ENCODE measurements at places on chromosomes 3 and 15.

DNA sequence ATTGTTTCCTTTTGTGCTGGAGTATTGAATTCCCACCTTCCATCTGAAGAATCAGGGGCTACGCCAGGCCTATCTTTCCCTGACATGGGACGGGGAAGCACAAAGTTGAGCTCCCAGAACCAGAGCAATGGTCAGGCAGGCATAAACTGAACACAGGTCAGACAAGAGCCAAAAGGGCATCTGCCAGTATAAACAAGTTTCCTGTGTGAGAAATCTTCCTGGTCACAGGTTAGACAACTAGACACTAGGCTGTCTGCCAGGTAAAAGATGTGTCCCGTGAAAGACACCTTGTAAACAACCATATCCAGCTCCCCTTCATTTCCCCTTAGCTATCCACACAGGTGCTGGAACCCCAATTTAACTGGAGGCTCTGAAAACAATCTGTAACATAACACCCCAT lies 44.0 kb upstream of the CD96 start:
- no peak for DNase-seq

DNA sequence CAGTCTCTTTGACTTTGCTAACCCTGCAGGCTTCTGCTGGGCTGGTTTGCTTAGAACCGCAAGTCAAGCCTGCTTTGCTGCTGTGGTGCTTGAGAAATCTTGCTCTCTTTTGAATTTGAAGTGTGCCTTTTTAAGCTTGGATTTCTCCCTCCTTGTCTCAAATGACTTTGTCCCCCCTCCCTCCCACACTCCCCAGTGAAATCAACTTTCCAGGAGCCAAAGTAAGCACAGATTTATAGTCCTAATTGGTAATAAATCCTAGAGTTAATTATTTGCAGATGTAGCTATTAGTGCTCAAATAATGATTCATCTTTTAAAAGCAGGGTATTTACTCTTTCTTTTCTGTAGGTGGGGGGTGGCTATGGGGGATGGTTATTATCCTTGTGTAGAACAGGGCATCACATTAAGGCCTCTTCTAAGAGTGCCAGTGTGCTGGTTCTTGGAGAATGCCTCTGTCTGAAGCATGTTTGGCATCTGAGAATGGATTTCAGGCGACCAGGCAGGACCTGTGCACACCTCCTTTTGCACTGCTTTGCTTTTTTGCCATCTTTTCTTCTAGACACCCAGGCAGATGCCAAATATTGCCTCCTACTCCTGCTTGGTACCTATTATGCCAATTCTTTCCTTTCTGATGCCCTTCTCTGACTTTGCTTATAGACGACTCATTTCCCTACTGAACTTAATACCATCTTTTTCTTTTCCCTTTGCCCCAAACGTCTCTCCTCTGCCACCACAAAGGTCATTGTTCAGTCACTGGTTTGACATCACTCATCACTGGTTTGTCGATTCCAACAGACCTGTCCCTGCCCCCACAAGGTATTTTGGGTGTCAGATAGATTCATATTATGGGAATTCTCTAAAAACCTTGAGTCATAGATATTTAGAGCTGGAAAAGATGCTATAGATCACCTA lies 50.7 kb downstream of the CLDN11 start:
- DNase-seq: no peak

GRCh38 chr15:48393645-48394506 lies 62.6 kb downstream of the DUT start:
- DNase-seq: no peak

GRCh38 chr3:79973482-79973881 lies 205.7 kb upstream of the ROBO1 start:
- DNase-seq: no peak

DNA sequence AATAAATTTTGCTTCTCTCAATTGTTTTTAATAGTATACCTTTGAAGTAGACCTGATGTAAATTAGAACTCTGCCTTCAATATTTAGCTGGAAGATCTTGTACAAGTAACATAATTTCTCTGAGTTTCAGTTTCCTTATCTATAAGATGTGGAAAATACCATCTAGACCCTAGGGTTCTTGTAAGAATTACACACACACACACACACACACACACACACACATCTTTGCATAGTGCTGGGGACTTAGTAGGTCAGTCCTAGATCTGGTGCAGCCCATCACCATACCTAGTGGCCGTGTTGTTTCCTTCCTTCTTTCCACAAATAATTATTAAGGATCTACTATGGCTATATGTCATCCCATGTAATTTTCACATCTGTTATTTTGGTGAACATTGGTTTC lies 11.0 kb downstream of the TRAT1 start:
- DNase-seq: no peak

GRCh38 chr3:160927620-160928019 lies 171.6 kb downstream of the PPM1L start:
- DNase-seq: no peak

- no peak for DNase-seq
These were observed 195.5 kb upstream of the MBNL1 start for GRCh38 chr3:152073267-152073666.

DNA sequence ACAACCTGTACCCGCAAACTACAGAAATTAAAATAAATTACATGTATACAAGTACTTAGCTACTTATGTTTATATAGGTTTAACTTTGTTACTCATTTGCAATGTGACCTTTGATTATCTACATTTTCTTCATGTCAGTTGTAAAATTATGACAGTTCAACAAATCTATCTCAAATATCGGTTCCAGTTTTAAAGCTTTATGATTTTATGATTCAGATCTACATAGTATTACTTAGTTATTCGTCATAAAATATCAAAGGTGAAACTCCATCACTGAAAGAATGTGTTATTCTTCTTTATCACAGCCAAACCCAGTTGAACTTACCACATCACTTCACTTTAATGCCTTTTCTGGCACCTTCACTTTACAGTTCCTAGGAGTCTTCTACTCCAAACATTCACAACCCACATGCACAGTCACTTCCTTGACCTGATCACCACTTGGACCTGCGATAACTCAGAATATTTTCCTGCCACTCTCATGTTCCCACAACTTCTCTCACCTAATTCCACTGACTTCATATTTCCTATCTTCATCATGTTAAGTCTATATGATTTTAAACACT lies 47.2 kb downstream of the SLITRK3 start:
- DNase-seq: no peak

DNA sequence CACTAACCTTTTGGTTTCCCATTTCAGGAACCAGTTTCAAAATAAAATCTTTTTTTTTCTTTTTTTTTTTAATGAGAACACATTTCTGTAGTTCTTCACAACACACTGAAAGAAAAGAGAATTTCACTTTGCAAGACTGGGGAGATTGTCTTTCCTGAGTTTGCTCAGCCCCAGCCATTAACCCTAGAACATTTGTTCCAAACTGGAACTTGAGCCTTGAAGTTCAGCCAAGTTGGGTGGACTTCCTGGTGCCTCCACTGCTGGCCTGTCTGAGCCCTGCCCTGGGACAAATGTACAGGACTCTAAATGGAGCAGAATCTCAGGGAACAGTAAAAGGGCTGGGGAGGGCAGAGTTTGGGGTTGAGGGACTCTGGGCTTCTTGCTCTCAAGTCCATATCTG lies 196.4 kb upstream of the LPP start:
- DNase-seq: no peak

GRCh38 chr15:31128919-31129768 lies 27.6 kb upstream of the TRPM1 start:
- peak; percentile 24 for DNase-seq

DNA sequence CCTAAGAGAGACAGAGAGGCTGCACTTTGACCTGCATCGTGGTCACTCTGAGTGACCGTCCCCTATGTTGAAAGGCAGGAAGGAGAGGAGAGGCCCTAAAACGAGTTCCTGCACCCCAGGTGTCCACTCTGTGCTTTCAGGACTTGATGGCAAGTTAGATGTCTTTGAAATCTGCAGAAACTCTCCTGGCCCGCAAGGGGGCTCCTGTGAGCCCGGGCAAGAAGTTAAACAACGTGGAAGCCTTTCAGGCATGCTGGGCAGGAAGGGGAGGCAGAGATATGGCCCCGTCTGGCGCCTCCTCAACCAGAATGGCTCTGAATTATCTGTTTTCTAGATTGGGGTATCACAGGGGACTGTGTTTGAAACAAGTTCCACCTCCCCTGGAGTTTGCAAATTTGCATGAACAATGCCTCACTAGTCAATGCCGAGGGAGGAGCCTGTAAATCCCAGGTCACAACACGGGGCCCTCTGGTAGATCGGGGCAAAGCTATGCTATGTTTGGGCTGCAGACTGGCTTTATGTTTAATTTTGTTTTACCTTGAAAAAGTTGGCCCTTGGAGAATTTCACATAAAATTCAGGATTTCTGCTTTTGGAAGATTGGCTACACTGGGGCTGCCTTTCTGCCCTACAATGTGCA lies 9.8 kb downstream of the CTXND1 start:
- DNase-seq: peak; percentile 30

All from SHP77 (cell line).